Caki2 (cell line): ENCODE measurements at places on chromosomes 13 and 19.

DNA sequence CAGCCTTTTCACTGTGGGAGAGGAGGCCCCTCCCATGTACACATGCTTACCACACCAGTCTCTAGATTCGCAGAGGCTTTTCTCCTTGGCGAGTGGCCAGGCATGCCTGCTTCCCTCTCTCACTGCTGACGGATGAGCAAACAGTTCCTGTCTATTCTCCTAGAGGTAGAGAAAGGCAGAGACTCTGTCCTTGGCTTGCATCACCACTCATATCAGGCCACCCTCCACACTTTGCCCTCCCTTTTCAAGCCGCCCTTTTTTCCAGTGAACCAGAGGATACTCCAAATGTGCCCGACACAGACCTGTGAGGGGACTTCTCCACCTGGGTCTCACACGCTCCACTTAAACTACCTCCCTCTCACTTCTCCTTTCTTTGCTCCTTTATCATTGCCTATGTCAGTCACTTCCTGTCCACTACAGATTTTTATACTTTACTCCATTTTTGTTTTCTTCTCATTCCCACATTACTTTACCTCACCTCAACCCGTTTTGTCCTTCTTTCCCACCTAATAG is 284.6 kb downstream of the DNAJC15 start:
- peak; percentile 70 for DNase-seq

GRCh38 chr19:7744871-7745650 is 2.3 kb downstream of the CD209 start:
- DNase-seq, result no peak

DNA sequence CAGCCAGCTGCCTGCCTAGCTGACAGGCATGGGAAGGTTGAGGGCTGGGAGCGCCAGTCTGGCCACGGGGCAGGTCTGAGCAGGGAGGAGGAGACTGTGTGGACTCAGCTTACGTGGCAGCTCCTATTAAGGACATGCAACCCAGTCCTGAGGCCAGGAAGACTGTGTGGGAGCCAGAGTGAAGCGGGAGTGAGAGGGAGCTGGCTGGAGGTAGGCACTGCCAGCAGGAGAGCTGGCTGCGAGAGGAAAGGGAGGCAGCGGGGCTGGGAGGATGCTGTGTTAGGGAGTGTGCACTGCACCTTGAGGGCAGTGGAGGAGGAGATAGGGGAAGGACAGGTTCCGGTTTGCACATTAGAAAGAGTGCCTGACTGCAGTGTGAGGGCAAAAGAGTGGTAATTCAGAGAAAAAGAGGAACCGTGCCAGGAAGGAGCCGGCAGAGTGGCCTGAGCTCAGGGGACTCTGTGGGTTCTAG is 99.2 kb downstream of the SLC7A1 start:
- DNase-seq, result no peak

DNA sequence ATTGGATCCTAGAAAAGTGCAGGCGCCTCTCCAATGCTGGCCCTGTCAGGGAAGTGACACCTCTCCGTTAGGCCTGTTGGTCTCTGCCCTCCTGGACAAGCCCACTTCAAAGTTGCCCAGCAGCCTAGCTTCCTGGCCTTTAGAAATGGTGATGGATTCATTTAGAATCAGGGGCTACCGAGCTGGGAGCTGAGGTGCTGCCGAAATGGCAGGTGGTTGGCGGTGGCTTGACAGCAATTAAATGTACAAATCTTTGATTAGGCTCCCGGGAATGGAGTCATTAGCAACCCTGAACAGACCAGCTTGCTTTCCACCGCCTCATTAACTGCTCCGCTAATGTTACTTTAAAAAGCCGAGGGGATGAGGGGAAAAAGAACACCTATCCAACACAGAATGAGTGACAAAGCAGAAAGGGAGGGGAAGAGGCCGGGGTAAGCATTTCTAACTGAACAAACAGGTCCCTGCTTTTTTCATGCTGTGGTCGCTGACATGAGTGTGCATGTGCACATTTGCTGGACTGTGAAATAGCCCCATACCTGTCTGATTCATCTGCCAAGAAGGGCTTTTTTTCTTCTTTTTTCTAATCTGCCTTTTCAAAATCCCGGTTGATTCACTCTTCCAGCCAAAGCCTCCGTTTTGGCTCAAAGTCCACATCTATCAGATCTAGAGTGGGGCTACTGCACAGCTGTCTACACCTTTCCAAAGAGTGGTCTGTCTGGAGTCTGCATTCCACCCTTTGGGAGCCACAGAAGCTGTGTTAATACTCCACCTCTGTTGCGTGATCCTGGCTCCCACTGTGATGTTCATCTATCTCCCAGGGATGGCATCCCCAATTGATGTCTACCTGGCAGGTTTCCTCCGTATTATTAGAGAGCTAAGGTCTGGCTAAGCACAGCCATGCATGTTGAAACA is 431.9 kb downstream of the COG6 start:
- DNase-seq, result peak; percentile 11

DNA sequence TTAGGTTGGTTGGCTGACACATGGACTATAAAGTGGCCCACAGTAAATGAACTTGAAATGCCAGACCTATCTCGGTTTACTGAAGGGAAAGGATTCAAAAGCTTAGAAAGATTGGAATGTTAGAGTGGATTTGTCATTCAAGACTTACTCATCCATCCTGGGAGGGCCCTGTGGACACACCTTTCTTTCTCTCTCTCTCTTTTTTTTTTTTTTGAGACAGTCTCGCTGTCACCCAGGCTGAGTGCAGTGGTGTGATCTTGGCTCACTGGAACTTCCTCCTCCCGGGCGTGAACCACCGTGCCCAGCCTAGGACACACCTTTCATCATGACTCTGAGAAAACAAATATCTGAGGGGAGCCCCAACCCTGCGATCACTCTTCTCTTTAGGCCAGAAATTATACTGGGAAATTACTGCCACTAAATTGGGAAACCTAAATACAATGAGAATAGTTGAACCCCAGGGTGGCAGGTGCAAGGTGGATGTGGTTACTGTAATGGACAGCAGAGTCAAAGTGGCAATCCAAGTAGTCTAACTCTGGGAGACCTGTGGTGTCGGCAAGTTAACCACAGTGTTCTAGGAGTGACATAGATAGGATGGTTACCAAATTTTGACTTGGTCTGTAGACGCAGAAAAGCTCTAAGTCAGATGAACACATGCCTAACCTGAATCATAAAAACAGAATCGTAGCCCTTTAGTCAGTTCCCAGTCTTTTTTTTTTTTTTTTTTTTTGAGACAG is 47.1 kb upstream of the ZMYM5 start:
- DNase-seq, result peak; percentile 77

DNA sequence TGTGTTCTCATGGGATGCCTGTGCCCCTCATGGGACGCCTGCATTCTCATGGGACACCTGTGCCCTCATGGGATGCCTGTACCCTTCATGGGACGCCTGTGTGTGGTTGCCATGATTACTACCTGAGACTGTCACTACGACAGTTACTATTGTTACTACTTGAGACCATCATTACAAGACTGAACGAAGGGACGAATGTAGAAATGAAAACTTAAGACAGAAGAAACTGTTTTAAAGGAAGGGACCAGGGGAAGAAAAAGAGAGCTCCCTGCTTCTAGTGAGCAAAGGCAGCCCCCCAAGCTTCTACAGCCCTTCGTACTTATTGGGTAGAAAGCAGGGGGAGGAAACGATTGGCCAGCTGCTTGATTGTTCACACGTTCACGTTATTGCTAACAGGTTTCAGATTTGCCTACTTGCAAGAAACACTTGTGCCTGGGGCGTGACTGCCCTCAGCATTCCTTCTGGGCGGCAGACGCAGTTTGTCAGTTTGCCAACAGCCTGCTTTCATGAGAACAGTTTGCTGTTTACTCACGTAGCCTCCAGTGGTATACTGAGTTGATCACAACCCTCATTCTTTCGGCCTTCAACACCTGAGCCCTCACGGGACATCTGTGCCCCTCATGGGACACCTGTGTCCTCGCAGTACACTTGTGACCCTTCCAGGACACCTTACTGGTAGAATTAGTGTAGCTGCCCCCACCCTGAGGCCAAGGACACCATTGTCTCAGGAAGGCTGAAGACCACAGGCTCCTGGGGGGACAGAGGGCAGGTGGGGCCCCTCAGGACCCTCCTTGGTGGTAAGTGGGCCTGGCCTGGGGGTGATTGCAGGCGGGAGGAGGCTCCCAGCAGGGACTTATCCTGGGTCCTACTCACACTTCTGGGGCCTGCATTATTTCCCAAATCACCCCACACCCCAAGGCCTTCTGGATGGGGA is 2.5 kb upstream of the S1PR4 start:
- peak; percentile 69 for DNase-seq

GRCh38 chr19:33408538-33409434 is 35.3 kb downstream of the CEBPG start:
- DNase-seq, result no peak

DNA sequence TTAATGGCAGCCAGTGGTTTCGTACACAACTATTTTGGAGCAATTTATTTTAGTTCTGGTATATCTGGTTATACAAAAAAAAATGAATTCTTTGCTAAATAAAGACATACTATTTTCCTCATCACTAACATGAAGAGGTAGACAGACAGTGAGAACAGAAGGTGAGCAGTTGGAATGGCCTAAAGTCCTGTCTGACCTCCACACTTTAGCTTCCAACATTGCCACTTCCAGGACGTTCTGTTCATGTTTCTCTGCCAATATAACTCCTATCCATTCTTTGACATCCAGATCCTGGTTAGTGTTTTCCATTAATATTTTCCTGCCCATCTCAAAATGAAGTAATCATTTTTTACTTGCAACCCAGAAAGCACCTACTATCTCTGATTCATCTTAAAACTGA is 112.9 kb upstream of the FRY start:
- no peak for DNase-seq

GRCh38 chr13:30739761-30740642 is 4.7 kb downstream of the ALOX5AP start:
- peak; percentile 78 for DNase-seq

DNA sequence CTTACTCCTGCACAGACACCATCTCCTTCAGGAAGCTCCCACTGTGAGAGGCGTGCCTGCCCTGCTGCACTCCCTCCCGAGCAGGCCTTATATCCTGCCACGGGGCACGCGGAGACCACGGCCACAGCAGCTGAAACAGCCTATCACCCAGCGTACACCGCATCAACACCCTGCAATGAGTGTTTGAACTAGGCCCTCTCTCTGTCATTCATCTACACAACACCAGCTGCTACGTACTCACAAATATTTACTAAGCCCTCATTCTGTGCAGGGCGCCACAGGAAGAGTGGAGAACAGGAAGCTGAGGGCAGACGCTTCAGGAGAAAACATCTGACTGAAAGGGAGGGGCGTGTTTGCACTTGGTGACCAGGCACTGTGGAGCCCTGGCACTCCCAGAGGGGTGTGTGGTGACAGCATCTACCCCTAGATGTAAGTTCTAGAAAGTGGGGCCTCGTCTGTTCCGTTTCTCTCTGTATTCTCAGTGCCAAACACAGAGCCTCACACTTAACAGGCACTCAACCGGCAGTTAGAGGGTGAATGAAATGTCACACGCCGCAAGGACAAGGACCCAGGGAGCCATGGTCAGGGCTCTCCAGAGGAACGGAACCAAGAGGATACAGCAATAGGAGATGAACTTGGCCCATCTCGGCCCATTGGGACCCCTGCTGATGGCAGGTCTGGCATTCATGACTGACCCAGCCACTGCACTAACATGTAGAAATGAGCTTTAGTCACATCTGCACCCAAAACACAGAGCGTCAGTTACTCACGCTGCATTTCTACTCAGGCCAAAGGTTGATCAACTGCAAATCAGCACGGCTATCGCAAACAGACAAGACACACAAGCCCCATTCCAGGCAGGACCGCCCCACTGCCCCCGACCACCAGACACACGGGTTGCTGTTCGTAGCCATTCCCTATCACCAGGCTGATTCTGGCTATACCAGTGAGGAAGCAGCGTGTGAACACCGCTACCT is 15.7 kb downstream of the RANBP3 start:
- DNase-seq, result no peak

DNA sequence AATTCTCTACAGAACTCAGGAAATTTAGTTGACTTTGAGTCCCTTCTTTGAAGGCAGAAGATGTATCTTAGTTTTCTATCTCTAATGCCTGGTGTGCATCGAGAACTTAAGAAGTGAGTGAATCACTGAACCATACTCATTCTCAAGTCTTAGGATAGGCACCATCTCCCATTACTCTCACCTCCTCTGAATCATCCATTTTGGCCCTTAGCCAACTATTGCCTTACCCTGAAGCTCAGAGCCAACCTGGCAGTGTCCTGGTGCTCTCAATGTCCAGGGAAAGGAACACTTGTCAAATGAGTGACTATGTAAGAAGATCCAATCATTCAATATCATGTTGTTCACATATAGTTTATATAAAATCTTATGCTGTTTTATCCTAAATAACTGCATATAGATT is 146.6 kb downstream of the RGCC start:
- DNase-seq, result peak; percentile 60

- peak; percentile 34 for DNase-seq
These were observed 318.9 kb upstream of the HTR2A start for GRCh38 chr13:47215736-47216135.

- DNase-seq, result no peak
These were observed 26.5 kb upstream of the ZNF536 start for GRCh38 chr19:30345686-30346085.

- no peak for DNase-seq
These were observed 14.6 kb upstream of the EEF1AKMT1 start for GRCh38 chr13:20788312-20788711.

- DNase-seq, result no peak
These were observed 131.8 kb upstream of the PEG3 start for GRCh38 chr19:56972291-56972841.

- DNase-seq, result no peak
These were observed 457.3 kb downstream of the FGF14 start for GRCh38 chr13:101944521-101944920.

GRCh38 chr13:60427285-60427684 is 30.3 kb downstream of the TDRD3 start:
- no peak for DNase-seq

- DNase-seq, result peak; percentile 76
These were observed 256.9 kb downstream of the SPRY2 start for GRCh38 chr13:80083853-80084676.

GRCh38 chr19:35560271-35560670 is 3.2 kb downstream of the ATP4A start:
- no peak for DNase-seq

GRCh38 chr19:16025108-16026101 is 50.9 kb upstream of the TPM4 start:
- DNase-seq, result peak; percentile 60

- DNase-seq, result no peak
These were observed 11.5 kb upstream of the CLASRP start for GRCh38 chr19:45027371-45027770.

GRCh38 chr13:42991898-42992763 is at the start of gene EPSTI1:
TSS of gene EPSTI1 (minus strand) at chr13:42992241. CDS start at chr13:42992165, 76 bp downstream.
- no peak for DNase-seq

- no peak for DNase-seq
These were observed 184.0 kb downstream of the SLC7A1 start for GRCh38 chr13:29411481-29411880.

GRCh38 chr19:45882652-45883585 is 3.0 kb downstream of the IRF2BP1 start:
- peak; percentile 93 for DNase-seq

- DNase-seq, result no peak
These were observed 10.2 kb downstream of the REEP6 start for GRCh38 chr19:1501200-1501595.
